ENCODE measurements at places on chromosomes 3 and 15. TPM values are rescaled to one million over a fixed set of nuclear protein-coding genes. Genes with fewer than 3 reads are reported as not detected.
A peak's percentile ranks its signal among the peaks of the same experiment; 100 is the strongest.

GRCh38 chr3:94071713-94072284, 8.9 kb downstream of the NSUN3 start:
- no peak for DNase-seq

- DNase-seq: peak; percentile 94
These were observed 160.2 kb upstream of the TBL1XR1 start for GRCh38 chr3:177357352-177358090.

GRCh38 chr3:14246414-14246813, 67.8 kb downstream of the LSM3 start:
- DNase-seq: no peak

GRCh38 chr3:42061713-42062380, 29.3 kb upstream of the TRAK1 start:
- peak; percentile 90 for DNase-seq

- no peak for DNase-seq
These were observed 53.2 kb upstream of the ZNF148 start for GRCh38 chr3:125428216-125428830.

LRRIQ4 gene
- total RNA-seq: not detected

DISP2 gene
- 0.51 TPM for total RNA-seq
